GM23248 (cell line): ENCODE measurements at places on chromosomes 2 and 18. TPM values are rescaled to one million over a fixed set of nuclear protein-coding genes. Genes with fewer than 3 reads are reported as not detected.

TUBB8B gene
- total RNA-seq: not detected in 2 replicates

RGPD4 gene
- not detected in 2 replicates for total RNA-seq

IL36G gene
- total RNA-seq: not detected in 2 replicates

CD8B2 gene
- not detected in 2 replicates for total RNA-seq

GRCh38 chr2:216144857-216145256 lies 35.7 kb downstream of the XRCC5 start:
- H3K36me3 ChIP-seq: peaks cover 75% of the 10 kb centered on the region
- no peak overlapping the region for H3K27ac ChIP-seq
- no peaks in the 10 kb centered on the region for H3K27me3 ChIP-seq
- no peak for DNase-seq
- peaks cover 18% of the 10 kb centered on the region for H3K4me1 ChIP-seq

- H3K4me1 ChIP-seq: no peaks in the 10 kb centered on the region
- no peak for DNase-seq
- H3K27ac ChIP-seq: no peak overlapping the region
- H3K4me3 ChIP-seq: no peak overlapping the region
- no peaks in the 10 kb centered on the region for H3K27me3 ChIP-seq
- no peaks in the 10 kb centered on the region for H3K36me3 ChIP-seq
These were observed 30.8 kb downstream of the EN1 start for GRCh38 chr2:118816669-118817068.

- no peaks in the 10 kb centered on the region for H3K36me3 ChIP-seq
- H3K4me3 ChIP-seq: no peak overlapping the region
- H3K27me3 ChIP-seq: peaks cover 81% of the 10 kb centered on the region
- H3K4me1 ChIP-seq: no peaks in the 10 kb centered on the region
These were observed 4.1 kb downstream of the FEV start for GRCh38 chr2:218980735-218981389.

GRCh38 chr18:58949031-58949430 lies 84.4 kb downstream of the ZNF532 start:
- peaks cover 12% of the 10 kb centered on the region for H3K36me3 ChIP-seq
- H3K27ac ChIP-seq: no peak overlapping the region
- no peaks in the 10 kb centered on the region for H3K4me1 ChIP-seq
- DNase-seq: no peak
- H3K27me3 ChIP-seq: no peaks in the 10 kb centered on the region

GRCh38 chr2:105538840-105539239 lies 140.0 kb upstream of the FHL2 start:
- no peaks in the 10 kb centered on the region for H3K36me3 ChIP-seq
- H3K4me3 ChIP-seq: no peak overlapping the region

- peak; percentile 18 for DNase-seq
- H3K27me3 ChIP-seq: no peaks in the 10 kb centered on the region
- no peaks in the 10 kb centered on the region for H3K4me1 ChIP-seq
- H3K36me3 ChIP-seq: no peaks in the 10 kb centered on the region
- H3K4me3 ChIP-seq: no peak overlapping the region
- no peak overlapping the region for H3K27ac ChIP-seq
These were observed 477.1 kb upstream of the ID2 start for GRCh38 chr2:8204711-8205110.

DNA sequence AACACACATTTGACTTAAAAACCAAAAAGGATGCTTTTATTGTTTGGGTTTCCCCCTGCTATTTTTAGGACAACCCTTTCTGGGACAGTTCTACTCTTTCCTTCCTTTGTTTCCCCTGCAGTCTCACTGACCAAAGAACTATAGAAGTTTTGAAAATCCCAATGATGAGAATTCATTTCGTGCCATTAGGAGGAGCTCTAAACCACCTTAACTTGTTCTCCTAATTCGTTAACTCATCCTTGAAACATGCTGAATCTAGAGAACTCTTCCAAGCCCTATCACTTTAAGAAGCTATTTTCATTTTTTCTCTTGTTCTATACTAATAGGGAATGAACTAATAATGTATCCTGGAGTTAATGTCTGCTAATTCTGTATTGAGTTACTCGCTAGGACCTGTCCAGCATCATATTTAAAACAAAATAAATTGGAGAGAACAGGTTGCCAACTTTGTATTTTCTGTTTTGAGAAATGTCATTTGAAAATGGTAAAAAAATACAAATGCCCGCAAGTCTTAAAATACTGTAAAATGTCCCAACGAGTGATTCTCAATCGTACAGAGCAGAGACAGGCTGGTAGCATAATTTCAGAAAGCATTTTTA lies 62.9 kb downstream of the AFTPH start:
- no peak overlapping the region for H3K27ac ChIP-seq
- no peaks in the 10 kb centered on the region for H3K27me3 ChIP-seq
- peaks cover 7% of the 10 kb centered on the region for H3K4me1 ChIP-seq
- H3K36me3 ChIP-seq: peaks cover 8% of the 10 kb centered on the region; the same call in 1 of the 2 replicates
- no peak overlapping the region for H3K4me3 ChIP-seq

- H3K4me1 ChIP-seq: no peaks in the 10 kb centered on the region
- H3K4me3 ChIP-seq: no peak overlapping the region
- DNase-seq: no peak
- no peaks in the 10 kb centered on the region for H3K36me3 ChIP-seq
- peaks cover 18% of the 10 kb centered on the region for H3K27me3 ChIP-seq
These were observed 91.5 kb upstream of the BCL11A start for GRCh38 chr2:60644951-60645350.

DNA sequence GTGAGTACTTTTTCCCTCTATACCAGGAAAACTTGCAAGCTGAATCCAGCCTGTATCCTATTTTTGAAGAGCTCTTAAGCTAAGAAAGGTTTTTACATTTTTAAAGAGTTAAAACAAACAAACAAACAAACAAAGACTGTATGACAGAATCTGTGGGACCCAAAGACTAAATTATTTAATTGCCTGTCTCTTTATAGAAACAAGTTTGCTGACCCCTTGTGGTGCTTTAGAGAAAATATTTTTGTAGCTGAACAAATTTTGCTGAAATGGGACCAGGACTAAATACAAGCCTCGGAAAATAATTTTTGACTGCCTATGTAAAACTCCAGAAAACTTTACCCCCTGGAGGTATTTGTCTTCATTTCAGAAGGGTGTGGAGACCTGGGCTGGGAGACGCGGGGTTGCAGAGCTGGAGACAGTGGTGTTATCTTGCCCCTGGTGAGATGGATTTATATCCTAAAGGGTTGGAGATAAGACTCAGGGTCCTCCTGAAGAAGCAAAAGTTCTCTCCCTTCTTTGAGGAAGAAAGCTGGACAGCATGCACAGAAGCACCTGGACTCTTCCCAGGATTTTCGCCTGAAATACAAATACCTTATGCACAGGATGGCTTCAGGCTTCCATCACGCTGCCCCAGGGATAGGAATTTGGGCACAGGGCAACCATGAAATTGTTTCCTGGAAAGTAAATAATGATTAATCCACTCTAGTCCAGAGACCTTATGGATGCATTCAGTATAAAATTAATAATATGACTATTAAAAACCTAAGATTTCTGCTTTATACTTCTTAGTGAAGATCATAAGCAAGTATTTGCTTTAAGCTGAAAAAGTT lies 54.3 kb downstream of the TMX3 start:
- H3K27ac ChIP-seq: no peak overlapping the region
- peak; percentile 73 for DNase-seq
- H3K36me3 ChIP-seq: no peaks in the 10 kb centered on the region
- H3K27me3 ChIP-seq: no peaks in the 10 kb centered on the region
- no peaks in the 10 kb centered on the region for H3K4me1 ChIP-seq

DNA sequence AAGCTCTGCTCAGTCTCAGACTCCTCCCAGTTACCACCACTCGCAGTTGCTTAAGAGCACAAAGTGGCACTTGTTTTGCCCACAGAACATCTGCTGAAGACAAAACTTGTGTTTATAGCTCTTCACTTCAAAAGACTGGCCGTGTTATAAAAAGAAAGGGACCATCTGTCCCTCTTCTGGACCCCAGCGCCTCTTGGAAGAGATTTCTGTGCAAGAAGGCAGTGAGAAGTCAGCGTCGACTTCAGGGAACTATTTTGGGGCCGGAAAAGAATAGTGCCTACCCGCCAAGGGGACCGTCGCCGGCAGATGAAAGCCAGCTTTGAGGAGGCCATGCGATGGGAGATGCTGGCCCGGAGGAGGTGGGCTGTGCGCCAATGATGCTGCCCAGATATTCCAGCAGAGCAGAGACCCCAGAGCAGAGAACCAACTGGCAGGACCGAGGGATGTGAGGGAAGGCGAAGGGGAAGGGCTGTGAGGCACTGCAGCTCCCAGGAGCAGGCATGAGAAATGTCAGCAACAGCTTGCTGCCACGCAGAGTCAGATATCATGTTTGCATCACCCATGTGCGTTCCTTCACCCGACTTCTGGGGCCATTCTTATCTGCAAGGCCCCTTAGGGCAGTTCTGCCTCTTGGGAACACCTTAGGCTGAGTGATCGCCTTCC lies 270.9 kb downstream of the ATAD2B start:
- DNase-seq: no peak
- peaks cover 4% of the 10 kb centered on the region; the same call in 1 of the 2 replicates for H3K4me1 ChIP-seq
- H3K27me3 ChIP-seq: no peaks in the 10 kb centered on the region
- no peaks in the 10 kb centered on the region for H3K36me3 ChIP-seq
- H3K4me3 ChIP-seq: no peak overlapping the region

- H3K27ac ChIP-seq: no peak overlapping the region
- DNase-seq: peak; percentile 86
- no peaks in the 10 kb centered on the region for H3K27me3 ChIP-seq
- no peaks in the 10 kb centered on the region for H3K36me3 ChIP-seq
- no peak overlapping the region for H3K4me3 ChIP-seq
- peaks cover 8% of the 10 kb centered on the region; the same call in 1 of the 2 replicates for H3K4me1 ChIP-seq
These were observed 381.2 kb downstream of the TXNL1 start for GRCh38 chr18:56257205-56257604.
